ENCODE measurements at places on chromosomes 4 and X. TPM values are rescaled to one million over a fixed set of nuclear protein-coding genes. Genes with fewer than 3 reads are reported as not detected.

Gene PPP4R3C
- not detected for polyA plus RNA-seq

Gene VSIG4
- 0.09 TPM for polyA plus RNA-seq

Gene NPNT
- not detected for polyA plus RNA-seq

Gene NKX6-1
- polyA plus RNA-seq, result not detected

Gene PPEF2
- 0.32 TPM for polyA plus RNA-seq

Gene IL15
- polyA plus RNA-seq, result 11.3 TPM

DNA sequence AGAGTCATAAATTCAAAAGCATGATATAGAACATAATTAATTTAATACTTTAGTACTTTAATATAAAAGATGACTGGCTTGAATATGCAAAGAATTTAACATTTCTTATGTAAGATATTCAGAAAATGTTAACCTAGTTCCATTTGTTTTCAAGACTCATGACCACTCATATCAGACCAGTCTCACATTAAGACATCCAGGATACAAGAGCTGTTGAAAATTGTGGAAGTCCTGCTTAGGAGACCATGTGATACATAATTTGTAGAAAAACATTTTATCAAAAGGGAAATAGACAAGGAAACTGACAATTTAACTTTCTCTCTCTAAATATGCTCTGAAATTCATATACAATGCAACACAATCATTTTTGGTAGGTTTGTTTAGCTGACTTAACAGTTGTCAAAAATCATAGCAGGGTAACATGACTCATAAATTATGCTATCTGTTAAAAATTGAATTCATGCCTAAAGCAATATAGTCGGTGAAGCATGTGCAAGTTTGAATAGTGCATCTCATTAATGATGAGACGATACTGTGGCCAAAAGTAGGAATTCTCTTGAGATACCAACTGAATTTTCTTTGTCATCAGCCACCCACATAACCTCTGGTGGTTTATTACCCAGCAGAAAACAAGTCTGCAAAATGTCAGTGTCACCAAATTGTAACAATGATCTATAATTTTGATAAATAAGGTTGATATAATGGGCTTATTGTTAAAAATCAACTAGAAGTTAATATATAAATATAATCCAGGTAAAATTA lies 211.4 kb downstream of the GASK1B start:
- DNase-seq, result no peak

GRCh38 chr4:47482326-47482725 lies 2.7 kb upstream of the ATP10D start:
- no peak for DNase-seq

DNA sequence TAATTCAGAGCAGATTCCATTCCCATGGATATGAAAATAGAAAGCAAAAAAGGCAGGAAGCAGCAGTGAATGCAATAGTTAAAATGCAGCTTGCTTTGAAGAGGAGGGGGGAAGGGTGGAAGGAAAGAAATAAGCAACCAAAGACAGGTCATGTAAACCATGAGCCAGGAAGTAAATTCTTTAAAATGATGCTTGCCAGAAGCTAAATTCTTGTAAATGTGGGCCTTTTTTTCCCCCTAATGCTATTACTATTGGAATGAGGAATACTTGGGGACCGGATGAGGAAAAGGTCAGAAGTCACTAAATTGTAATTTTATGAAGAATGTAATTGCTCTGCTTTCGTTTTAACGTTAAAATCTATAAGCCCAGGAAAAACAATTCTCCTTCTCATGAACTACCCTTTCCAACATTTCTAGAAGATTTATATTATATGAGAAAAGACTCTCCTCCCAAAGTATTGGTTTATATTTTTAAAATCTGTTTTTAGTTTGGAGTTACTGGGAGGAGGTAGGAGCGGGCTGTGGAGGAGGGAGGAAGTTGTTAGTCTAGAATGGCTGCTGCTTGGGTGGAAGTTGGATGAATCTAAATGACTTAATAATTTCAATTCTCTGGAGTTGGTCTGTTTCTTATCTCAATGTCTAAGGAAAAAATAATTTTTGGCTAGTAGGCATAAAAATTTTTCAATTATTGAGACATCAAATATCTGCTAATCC lies 77.6 kb upstream of the PCDH18 start:
- no peak for DNase-seq

- DNase-seq, result no peak
Observed at GRCh38 chrX:152918707-152919106, 20.8 kb downstream of the ZNF185 start.

- no peak for DNase-seq
Observed at GRCh38 chrX:118657413-118657812, 70.0 kb upstream of the IL13RA1 start.

DNA sequence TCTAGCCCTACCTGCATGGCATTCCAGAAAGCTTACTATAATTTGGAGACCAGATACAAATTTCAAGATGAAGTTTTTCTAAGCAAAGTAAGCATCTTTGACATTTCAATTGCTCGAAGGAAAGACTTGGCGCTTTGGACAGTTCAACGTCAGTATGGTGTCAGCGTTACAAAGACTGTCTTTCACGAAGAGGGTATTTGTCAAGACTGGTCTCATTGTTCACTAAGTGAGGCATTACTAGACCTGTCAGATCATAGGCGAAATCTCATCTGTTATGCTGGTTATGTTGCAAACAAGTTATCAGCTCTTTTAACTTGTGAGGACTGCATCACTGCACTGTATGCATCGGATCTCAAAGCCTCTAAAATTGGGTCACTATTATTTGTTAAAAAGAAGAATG lies 17.6 kb downstream of the THAP9 start:
- no peak for DNase-seq

- DNase-seq, result no peak
Observed at GRCh38 chrX:118566359-118566758, 70.7 kb downstream of the DOCK11 start.

DNA sequence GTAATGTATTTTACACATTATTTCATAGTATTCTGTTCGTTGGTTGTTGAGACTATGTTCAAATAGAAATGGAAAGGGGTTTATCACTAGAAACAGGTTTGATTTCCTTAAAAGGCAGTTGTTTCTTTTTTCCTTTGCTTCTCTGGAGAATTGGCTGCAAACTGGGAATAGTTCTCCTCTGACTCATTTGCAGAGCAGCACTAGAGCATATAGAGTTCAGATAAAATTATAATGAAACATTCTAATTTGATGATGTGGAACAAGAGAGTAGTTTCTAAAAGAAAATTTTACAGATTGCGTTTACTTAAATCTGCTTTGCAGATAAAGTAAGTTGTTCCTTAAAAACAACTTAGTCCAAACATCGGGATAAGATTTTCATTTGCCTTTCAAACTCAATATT lies 29.7 kb downstream of the SYNPO2 start:
- DNase-seq, result no peak

All from B cell (primary cell).